ENCODE measurements at places on chromosomes 13 and 19. TPM values are rescaled to one million over a fixed set of nuclear protein-coding genes. Genes with fewer than 3 reads are reported as not detected.

DNA sequence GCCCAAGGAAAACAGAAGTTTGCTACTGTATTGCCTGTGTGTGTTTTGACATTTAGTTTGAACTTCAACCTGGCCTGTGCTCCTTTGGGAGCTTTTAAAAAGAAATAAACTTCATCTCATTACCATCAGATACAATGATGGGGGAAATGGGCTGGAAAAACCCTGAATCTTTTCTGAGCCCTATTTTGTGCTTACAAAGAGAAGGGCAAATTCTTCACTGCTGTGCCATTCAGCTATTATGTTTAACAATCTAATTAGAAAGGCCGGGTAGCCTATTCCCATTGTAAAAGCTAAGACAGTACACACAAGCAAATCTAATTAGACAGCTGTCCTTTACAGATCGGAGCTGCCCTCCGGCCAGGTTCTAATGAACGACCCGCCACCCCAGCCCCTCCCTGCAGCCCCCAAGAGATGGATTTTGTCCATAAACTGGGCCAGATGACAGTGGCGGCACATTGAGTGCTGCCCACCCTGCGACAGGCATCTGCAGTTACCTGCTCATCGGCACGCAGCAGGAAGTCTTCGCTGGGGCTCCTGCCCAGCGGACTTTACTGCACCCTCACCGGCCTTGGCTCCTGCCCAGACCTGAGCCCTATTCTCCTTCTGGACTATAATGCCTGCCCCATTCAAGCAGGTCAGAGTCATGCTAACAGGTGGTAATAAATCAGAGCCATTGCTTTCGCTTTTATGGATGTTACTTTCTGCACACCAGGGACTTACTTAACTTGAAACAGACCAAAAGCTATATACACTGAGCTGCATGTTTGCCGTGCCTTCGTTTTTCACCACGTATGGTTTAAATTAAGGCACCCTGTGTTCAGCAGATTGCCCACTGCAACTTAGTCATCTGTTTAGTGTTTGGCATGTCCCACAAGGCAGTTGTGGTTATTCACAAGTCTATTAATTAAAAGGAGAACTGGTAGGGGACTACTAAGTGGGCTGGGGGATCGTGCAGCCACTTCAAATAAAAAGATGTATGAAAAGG is 549.6 kb downstream of the FGF9 start:
- no peak for DNase-seq

DNA sequence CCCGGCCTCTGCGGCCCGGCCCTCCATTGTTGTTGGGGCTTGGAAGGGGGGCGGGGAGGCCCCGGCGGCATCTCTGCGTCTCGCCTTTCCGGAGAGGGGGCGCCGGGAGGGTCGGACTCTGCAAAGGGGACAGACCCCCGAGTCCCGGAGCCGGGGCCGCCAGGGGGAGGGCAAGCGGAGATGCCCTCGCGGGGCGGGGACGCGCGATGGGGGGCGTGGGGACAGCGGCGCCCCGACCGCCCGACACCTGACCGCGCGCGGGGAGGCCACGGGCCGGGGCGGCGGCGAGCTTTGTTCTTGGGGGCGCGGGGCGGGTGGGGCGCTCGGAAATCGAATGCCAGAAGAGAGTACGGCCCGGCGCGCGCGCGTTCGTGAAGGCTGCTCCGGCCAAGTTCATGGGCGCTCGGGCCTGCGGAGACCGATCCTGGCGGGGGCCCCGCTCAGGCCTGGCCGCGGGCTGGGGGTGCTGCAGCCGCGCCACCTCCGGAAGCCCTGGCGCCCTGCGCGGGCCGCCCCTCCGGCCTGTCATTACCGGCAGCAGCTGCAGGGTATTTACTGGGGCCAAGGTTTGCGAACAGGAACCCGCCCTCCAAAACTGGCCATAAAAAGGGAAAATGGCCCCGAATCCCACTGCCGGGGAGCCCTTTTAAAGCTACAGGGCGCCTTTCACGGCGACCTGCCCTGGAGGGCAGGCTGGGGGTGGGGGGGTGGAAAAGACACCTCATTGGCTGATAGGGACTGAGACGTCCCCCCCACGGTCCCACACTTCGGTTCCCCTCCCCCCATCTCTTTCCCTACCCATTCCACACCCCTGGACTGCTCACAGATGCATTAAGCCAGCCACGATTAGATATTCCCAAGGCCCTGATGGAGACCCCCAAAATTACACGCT is 11.1 kb upstream of the NANOS3 start:
- DNase-seq, result peak; percentile 35

DNA sequence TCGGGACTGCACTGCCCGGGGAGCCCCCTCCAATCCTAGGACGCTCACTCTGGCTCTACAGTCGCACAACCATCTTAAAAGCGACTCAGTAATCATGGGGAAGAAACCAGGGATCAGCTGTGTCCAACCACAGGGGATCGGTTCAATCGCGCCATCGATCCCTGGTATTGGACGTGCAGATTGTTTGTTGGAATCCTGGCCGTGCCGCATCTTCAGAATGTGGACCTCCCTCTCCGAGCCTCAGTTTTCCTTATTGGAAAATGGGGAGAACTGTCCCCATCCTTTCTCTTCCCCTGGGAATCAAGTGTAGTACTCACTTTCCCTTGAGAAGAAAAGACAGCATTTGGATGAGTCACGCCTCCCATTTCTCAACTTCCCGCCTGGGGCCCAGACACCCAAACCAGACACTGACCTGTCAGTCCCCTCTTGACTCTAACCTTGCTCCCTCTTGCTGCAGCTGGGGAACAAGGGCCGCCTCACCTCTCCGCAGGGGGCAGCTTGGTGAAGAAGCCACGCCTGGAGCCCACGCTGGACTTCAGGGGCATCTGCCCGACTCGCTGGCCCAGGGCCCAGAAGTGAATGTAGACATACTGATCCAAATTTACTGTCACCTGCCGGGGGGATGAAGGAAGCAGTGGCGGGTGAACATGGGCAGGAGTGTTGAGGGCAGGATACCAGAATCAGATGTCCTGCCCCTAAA is 17.6 kb downstream of the EMP3 start:
- no peak for DNase-seq

DNA sequence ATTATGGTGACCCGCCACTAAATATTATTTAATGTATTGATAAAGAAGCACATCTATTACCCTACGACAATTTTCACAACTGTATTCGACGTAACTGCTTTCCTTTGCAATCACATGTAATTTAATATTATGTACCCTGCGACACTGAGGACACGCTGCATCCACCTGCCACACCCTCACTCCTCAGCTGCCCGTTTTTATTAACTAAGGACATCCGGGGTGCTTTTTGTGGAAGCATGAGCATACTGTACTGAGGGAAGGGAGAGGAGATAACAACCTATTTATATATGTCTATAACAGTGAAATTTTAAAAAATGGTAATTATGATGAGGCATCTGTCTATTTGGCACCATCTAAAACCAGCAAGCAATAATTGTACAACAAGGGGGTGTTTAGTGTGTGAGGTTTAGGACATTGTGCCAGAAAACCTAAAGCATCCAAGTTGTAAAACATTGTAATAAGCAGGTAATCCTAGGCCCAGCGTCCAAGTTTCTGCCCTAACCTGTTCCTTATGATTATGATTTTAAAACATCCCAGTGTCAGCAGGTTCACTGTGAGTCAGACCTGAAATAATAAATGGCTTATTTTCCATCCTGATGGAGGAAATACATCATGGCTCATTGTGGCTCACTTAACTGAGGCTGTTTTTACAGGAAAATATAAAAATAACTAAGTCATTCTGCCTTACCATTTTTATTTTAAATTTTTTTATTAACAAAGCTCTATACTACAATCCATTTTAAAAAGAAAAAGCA is 56.3 kb downstream of the FOXO1 start:
- DNase-seq, result no peak

GRCh38 chr13:31236211-31236786 is 36.5 kb downstream of the B3GLCT start:
- peak; percentile 16 for DNase-seq

DNA sequence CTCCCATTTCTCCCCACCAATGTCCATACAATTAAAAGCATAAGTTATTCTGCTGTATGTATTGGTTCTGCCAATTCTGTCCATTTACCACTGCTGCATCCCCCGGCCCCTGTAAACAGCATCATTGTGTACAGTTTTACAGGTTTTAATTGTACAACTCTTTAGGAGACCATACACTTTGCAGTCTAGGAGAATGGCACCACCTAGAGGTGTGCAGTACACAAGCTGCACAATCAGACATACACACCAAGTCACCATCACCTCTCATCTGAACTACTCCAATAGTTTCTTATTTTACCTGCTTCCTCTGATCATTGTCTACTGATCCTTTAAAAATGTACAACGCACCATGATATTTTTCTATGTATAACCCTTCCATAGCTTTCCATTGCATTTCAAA is 855.9 kb upstream of the KLHL1 start:
- no peak for DNase-seq

DNA sequence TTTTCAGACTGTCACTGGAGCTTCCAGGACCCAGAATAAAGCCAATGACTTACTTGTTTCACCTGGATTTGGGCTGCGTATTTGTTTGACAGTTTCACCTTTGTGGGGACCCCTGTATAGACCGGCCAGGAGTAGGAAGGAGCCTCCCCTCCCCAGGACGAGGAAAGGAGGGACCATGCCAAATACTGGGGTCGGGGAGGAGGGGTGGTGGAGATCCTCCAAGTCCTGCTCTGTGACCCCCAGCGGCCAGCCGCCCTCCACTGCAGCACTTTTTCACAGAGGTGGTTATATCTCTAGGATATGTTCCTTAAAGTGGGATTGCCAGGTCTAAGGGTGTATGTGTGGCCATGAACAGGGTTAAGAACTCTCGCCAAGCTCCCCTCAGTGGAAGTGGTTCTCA is 25.7 kb upstream of the ZNF492 start:
- no peak for DNase-seq

DNA sequence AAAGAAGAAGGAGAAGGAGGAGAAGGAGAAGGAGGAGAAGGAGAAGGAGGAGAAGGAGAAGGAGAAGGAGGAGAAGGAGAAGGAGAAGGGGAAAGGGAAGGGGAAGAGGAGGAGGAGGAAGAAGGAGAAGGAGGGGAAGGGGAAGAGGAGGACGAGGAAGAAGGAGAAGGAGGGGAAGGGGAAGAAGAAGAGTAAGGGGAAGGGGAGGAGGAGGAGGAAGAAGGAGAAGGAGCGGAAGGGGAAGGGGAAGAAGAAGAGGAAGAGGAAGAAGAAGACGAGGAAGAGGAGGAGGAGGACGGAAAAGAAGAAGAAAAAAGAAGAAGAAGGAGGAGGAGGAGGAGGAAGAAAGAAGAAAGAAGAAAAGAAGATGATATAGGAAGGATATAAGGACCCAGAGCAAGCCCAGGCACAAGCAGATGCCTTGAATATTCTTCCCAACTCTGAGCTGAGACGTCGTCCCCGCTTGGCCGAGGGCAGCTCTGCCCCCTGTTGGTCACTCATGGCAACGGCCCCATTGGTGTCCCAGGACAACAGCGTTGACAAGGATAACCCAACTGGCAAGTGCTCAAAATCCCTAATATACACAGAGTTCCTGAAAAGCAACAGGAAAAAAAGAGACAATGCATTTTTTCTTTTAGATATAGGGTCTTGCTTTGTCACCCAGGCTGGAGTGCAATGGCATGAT is 30.6 kb upstream of the IGSF23 start:
- peak; percentile 49 for DNase-seq

- DNase-seq, result no peak
Observed at GRCh38 chr13:27659145-27659865, 37.6 kb downstream of the POLR1D start.

- DNase-seq, result no peak
Observed at GRCh38 chr13:105672881-105673280, 862.6 kb downstream of the EFNB2 start.

GRCh38 chr19:12996406-12997094 is 1.3 kb downstream of the NFIX start:
- no peak for DNase-seq

The SYNGR4 gene
- total RNA-seq, result 0.38 TPM

The ASPDH gene
- total RNA-seq, result not detected

The FUT2 gene
- not detected for total RNA-seq

The GTPBP3 gene
- total RNA-seq, result 43.8 TPM

The TM9SF2 gene
- total RNA-seq, result 48.1 TPM

The RPS19 gene
- total RNA-seq, result 3,454 TPM

The FCGBP gene
- total RNA-seq, result 4.8 TPM

Data from activated CD8-positive, alpha-beta T cell treated with anti-CD3 and anti-CD28 coated beads for 36 hours (primary cell).